ENCODE measurements at places on chromosomes 7 and 10. TPM values are rescaled to one million over a fixed set of nuclear protein-coding genes. Genes with fewer than 3 reads are reported as not detected.

GRCh38 chr10:25113191-25114035, 61.4 kb upstream of the GPR158 start:
- DNase-seq, result peak; percentile 80

DNA sequence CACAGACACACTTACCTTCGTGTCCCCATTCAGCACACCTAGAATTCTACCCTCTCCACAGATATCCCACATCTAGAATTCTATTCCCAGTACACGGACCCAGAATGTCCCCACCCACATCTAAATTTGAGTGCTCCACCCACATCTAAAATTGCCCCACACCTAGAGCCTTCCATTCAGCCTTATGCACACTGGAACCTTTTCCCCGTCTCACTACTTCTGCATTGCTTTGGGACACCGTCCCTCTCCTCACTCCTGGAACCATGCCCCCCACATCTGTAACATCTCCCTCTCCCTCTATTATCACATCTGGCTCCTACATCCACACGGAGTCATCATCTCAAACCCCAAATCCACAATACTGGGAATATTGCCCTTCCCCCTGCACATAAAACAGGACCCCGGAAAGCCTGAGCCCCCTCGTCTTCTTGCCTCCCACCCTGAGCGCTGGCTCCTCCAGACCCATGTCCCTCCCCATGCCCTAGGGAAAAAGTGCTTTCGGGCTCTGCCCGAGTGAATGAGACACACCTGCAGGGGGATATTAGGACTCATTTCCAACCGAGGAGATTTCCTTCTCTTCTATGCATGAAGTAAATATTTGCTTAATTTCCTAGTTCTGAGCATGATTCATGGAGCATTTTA, 125.8 kb upstream of the UNC5B start:
- no peak for DNase-seq

OPN4 gene
- total RNA-seq, result not detected

FAM131B gene
- total RNA-seq, result 38.2 TPM

CALCR gene
- total RNA-seq, result 3.0 TPM
